Keratinocyte (primary cell): ENCODE measurements at places on chromosomes 4 and X. TPM values are rescaled to one million over a fixed set of nuclear protein-coding genes. Genes with fewer than 3 reads are reported as not detected.

GRCh38 chr4:157072002-157072401, 3.9 kb upstream of the GLRB start:
- no peak for DNase-seq

DNA sequence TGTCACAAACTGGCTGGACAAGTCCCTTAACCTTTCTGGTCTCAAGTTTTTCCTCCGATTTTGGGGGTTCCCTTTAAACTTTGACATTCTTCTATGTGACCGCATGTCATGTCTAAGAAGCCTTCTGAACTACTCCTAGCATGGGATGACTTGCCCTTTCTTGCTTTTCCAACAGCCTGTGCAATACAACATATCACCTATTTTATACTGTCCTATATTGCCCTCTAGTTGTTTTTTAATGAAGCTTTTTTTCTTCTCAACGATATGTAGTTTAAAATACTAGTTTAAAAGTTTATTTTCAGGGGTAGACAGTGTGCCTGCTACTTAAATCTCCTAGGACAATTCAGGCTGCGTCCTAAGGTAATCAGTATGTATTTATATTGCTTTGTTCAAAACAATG, 1.0 kb upstream of the IGBP1 start:
- DNase-seq = no peak

GRCh38 chrX:122868631-122869030, 315.4 kb upstream of the GRIA3 start:
- no peak for DNase-seq

DNA sequence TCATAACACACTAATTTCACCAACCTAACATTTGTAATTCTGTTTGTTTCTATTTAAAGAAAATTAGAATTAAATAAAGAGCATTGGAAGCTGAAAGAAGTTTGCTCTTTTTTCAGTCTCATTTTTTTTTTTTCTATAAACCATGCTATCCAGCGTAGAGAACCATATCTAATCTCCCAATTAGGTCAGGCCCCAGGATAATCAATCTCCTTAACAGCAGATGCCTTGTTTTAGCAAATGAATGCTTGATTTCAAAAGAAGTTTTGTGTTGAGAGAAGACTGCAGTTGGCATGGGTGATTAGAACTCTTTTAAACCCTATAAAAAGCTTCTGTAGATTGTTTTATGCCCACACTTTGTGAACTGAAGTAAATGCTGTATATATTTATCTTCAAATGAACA, 15.6 kb upstream of the MAD2L1 start:
- DNase-seq = no peak

DNA sequence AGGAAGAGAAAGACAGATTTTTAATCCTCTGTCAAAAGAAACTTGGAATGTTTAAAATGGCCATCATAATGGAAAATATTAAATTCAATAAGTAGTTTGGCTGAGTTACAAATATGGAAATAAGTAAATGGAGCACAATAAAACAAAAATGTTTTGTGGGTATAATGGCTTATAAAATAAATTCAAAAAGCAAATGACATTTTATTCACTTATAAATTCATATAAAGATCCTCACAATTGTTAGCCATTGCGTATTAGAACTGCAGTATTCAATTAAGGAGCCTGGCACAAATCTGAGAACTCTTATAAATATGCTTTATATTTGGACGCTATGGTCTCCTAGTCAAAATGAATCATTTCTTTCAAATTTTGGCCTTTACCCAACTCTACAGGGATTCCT, 339.0 kb upstream of the PABPC4L start:
- no peak for DNase-seq

GRCh38 chr4:148823419-148823769, 381.2 kb upstream of the NR3C2 start:
- DNase-seq = no peak

GRCh38 chrX:17433965-17434364, 59.0 kb downstream of the NHS start:
- no peak for DNase-seq

- DNase-seq = no peak
Observed at GRCh38 chrX:20347481-20347880, 80.8 kb upstream of the RPS6KA3 start.

DNA sequence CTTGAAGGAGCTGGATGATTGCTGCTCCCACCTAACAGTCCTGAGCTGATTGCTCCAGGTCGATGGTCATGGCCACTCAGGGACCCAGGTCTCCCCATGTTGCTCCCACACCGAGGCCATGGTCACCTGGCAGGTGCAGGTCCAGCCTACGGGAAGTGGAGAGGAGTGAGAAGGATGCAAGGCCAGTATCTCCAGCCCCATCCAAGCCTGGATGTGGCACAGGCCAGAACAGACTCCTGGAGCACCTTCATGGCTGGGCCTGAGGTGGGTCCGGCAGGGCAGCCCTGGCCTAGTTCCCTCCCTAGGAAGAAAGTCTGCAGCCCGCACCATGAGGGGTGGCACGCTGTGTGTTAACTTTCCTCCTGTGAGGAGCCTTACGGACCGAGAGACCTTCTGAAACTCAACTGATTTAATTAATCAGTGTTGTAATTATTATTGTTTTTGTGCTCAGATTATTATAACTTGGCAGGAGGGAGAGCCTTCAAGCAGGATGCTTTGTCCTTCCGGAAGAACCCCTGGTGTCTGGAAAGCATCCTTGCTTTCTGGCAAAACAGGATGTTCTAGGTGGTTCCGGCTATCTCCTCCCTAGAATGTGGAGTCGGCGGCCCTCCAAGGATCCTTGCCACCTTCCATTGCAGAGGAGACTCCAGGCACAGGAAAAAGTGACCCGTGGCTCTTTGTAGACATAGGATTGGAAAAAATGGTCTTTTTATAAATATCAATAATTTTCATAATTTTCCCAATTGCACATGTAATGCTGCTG, 92.3 kb upstream of the ADRA2C start:
- DNase-seq = no peak

DNA sequence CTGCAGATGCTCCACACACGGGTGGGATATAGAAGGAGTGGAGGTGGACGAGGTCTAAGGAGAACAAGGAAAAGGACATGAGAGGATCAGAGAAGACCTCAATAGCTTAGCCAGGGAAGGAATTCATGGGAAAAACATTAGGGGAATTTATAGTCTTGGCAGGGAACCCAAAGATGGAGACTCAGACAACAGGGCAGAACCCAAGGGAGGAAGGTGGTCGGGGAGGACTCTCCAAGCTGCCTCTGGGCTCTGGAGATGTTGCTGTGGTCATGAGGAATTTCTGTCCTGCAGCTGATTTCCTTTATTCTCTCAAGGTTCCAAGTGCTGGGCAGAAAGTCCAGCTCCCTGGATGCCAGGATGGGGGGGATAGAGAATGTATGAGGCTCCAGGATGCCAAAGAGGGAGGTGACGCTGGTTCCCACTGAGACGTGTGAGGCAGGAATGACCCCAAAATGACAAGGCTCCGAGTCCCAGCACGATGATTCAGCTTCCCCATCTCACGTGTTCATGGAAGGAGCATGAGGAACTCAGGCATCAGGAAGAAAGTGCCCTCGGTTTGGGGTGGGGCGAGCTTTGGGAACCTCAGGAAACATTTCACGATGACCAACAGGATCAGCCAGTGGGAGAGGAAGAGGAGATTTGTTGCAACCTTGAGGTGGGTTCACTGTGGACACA, 57.0 kb upstream of the PPP2R3B start:
- DNase-seq = no peak

GRCh38 chr4:160375772-160376452, 1273.0 kb downstream of the RAPGEF2 start:
- DNase-seq = no peak

DNA sequence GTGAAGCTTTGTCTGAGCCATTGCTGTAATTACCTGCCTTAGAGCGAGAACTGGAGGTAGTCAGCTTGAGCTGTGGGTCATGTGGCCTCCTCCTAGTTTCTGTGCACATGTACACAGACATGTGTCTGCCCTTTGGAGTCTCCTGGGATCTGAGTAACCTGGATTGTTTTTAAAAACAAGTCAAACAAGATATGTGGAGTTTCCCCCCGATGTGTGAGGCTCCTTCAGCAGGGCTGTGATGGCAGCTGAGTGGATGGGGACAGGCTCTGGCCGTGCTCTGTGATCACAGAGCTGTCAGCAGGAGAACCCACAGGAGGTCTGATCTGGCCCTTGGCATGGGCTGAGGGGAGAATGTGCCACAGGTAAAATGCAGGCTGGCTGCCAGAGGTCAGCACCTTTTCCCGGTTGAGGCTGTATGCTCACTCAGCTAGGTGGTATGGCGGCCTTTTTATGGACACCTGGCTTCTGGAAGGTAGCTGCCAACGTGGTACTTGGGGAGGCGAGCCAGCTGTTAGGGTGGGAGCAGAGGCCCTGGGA, 38.4 kb downstream of the NOP14 start:
- DNase-seq = no peak

DNA sequence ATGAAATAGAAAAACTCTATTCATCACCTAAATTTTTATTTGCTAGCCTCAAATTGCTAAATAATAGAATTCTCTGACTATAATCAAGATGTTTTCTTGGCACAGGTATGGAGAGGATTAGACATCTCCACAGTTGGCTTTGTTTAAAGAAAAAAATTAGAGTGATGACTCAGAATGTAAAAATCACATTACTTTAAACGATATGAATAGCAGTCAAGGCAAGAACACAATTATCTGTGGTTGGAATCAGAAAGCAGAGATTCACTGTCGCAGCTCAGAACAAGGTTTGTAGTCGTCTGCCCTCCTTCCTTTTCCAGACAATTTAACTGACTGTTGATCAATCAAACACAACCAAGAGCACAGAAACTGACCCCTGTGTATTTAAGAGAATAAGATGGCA, 32.2 kb upstream of the CCKAR start:
- no peak for DNase-seq

- DNase-seq = no peak
Observed at GRCh38 chrX:18789916-18790315, 82.5 kb downstream of the PPEF1 start.

- DNase-seq = no peak
Observed at GRCh38 chr4:74450298-74450683, 5.4 kb downstream of the AREG start.

DNA sequence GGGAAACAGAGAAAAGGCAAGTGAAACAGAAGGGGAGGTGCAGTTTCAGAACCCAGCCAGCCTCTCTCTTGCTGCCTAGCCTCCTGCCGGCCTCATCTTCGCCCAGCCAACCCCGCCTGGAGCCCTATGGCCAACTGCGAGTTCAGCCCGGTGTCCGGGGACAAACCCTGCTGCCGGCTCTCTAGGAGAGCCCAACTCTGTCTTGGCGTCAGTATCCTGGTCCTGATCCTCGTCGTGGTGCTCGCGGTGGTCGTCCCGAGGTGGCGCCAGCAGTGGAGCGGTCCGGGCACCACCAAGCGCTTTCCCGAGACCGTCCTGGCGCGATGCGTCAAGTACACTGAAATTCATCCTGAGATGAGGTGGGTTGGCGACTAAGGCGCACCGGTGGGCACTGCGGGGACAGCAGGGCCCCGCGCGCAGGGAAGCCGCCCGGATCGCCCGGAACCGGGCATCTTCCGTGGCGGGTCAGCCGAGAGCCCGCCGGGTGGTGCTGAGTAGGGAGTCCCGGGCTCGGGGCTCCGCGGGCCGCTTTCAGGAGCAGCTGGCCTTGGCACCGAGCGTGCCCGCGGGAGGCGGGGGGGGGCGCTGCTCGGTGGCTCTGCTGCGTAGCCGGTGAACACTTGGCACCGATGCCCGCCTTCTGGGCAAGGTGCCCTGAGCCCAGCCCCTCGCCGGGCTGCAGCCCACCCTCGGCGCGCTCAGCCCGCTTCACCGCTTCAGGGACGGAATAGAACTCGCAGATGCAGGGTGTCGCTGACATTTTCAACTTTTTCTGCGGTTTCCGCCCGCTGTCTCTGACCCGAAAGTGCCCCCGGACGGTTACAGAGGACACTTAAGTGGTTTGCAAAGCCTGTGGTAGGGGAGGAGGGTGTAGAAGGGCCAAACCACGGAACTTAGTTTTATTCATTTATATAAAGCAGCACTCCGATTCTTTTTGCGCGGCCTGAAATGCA, at the start of gene CD38:
Gene CD38 (plus strand): TSS at position 40 of the 953 bp plus-strand sequence. CDS start 87 bp downstream, at position 127.
- no peak for DNase-seq

- no peak for DNase-seq
Observed at GRCh38 chr4:174005422-174005821, 278.0 kb downstream of the FBXO8 start.

GRCh38 chr4:110705440-110705782, 82.5 kb upstream of the PITX2 start:
- DNase-seq = no peak

DNA sequence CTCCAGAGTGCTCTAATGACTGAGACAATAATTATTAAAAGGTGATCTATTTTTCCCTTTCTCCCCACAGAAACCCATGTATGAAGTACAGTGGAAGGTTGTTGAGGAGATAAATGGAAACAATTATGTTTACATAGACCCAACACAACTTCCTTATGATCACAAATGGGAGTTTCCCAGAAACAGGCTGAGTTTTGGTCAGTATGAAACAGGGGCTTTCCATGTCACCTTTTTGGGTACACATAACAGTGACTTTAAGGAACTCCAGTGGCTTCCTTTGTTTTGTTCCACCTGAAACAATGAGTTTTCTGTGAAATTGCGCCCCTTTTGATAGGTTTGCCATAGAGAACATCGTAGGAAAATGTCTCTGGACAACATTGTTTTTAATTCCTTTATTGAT, 69.6 kb downstream of the KIT start:
- DNase-seq = no peak

- no peak for DNase-seq
Observed at GRCh38 chrX:83508006-83508405, at the start of gene POU3F4. Gene POU3F4 (plus strand): TSS chrX:83508290. CDS start chrX:83508325, 35 bp downstream.

DNA sequence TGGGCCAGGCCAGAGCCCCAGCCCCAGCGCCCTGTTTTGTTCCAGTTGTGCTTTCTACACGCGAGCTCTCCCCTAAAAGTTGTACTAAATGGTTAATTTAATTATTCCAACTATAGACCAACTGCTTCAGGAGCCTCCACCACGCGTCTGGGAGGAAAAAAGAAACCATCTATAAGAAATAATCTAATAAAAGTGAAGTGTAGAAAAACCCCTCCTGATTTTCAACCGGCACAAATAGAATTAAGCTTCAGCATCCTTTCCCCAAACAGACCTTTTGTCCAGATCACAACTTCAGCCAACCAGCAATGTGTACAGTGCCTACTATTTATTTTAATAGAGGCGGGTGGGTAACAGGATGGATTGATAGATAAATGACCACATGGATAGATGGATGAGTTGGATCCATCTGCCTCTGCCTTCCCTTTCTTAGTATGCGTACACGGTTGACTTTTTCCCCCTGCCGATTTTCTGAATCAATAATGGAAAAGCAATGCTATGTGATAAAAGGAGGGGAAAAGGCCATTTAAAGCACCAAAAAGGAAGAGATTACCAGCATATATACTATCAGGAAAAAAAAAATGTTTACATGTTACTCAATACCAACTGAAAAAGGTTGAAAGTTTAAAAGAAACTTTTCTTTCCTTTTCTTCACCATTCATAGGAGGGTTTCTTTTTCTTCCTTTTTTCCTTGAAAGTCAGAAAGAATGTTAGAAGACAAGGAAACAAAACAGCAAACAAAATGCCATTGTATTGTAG, 3.7 kb upstream of the PHOX2B start:
- DNase-seq = no peak

Gene CXCL3
- polyA plus RNA-seq = 2.9 to 10.8 TPM (median 6.3 TPM) in 3 replicates

Gene CACNA1F
- polyA plus RNA-seq = 0.03 TPM in 1 of 3 replicates, not detected in the others

Gene L1CAM
- 18.2 to 31.1 TPM (median 23.3 TPM) in 3 replicates for polyA plus RNA-seq

Gene CSAG1
- polyA plus RNA-seq = not detected in 3 replicates

Gene SORCS2
- 0.01 to 0.40 TPM (median 0.09 TPM) in 3 replicates for polyA plus RNA-seq

Gene C4orf50
- polyA plus RNA-seq = not detected in 3 replicates

Gene GYPE
- polyA plus RNA-seq = not detected in 3 replicates

Gene BMP15
- not detected in 3 replicates for polyA plus RNA-seq

Gene HEPH
- polyA plus RNA-seq = 0.07 to 0.25 TPM (median 0.22 TPM) in 3 replicates

Gene RASL11B
- 1.1 to 1.7 TPM (median 1.4 TPM) in 3 replicates for polyA plus RNA-seq
